ENCODE measurements at places on chromosomes 4 and X.

DNA sequence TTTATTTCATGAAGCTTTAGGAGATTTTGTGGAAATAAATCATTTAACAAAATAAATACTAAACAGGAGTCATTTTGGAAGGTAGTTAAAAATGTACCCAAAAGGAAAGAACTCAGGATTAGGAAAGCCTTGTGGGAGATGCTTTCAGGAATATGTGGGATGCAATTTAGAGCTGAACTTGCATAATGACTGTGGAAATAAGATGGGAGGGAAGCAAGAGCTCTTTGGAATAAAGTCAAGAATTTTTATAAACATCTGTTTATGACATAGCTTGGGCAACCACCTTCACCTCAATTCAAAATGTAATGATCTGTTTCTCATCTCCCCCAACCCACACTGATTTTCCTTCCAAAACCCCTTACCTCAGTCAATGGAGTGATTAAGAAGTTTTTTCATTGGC is 623.8 kb downstream of the FAT4 start:
- DNase-seq: no peak

- no peak for DNase-seq
These were observed 78.2 kb upstream of the PRSS48 start for GRCh38 chr4:151198748-151199147.

DNA sequence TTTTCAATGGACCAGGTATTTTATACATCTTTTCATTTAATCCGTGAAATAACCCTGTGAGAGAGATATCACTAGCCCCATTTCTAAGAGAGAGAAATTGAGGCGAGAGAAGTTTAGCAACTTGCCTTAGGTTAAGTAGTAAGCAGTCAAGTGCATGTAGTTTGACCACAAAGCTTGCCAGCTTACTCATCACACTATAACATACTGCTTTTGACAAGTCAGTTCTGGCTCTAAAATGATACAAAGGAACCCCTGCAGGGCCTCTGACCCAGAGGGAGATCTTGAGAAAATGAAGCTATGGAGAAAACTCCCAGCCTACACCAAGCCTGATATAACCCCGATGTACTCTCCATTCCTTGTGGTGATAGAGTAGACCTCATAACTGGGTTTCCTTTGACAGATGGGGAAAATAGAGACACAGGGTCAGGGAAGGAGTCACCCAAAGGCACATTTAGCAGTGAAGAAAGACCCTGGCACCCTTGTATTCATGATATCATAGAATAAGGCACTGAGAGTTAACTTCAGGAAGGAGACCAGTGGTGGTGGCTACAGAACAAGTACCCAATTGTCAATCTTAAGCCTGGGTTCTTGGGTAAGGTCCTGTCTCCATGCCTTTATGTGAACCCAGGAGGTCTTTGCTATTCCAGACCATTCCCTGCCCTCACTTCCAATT is 60.2 kb upstream of the MSN start:
- no peak for DNase-seq

DNA sequence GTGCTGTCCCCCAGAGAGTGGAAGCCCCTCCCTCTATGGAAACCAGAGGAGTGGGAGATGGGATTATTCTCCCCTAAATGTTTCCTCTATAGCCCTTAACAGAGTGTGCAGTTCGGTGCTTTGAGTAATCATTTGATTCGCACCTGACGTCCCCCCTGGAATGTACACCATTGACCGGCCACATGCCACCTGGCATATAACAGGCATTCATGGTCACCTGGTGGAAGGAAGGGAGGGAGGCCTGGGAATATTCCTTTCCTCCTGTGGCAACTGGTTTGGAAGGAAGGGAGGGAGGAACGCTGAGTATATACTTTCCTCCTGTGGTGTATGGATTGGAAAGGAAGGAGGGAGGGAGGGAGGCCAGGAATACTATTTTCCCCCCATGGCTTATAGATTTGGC is 77.2 kb downstream of the CRMP1 start:
- no peak for DNase-seq

- DNase-seq: no peak
These were observed 220.3 kb upstream of the SFRP2 start for GRCh38 chr4:154009191-154009590.

- no peak for DNase-seq
These were observed 24.3 kb upstream of the PGM2 start for GRCh38 chr4:37802068-37802666.

GRCh38 chrX:55813150-55813549 is 95.6 kb downstream of the RRAGB start:
- DNase-seq: no peak
